Glutamatergic neuron (in vitro differentiated cells): ENCODE measurements at places on chromosomes 5 and 9. TPM values are rescaled to one million over a fixed set of nuclear protein-coding genes. Genes with fewer than 3 reads are reported as not detected.

- DNase-seq = no peak
Measured at GRCh38 chr5:149588936-149589335, 7.6 kb downstream of the ARHGEF37 start.

- DNase-seq = no peak
Measured at GRCh38 chr5:149636191-149636860, 55.0 kb downstream of the ARHGEF37 start.

DNA sequence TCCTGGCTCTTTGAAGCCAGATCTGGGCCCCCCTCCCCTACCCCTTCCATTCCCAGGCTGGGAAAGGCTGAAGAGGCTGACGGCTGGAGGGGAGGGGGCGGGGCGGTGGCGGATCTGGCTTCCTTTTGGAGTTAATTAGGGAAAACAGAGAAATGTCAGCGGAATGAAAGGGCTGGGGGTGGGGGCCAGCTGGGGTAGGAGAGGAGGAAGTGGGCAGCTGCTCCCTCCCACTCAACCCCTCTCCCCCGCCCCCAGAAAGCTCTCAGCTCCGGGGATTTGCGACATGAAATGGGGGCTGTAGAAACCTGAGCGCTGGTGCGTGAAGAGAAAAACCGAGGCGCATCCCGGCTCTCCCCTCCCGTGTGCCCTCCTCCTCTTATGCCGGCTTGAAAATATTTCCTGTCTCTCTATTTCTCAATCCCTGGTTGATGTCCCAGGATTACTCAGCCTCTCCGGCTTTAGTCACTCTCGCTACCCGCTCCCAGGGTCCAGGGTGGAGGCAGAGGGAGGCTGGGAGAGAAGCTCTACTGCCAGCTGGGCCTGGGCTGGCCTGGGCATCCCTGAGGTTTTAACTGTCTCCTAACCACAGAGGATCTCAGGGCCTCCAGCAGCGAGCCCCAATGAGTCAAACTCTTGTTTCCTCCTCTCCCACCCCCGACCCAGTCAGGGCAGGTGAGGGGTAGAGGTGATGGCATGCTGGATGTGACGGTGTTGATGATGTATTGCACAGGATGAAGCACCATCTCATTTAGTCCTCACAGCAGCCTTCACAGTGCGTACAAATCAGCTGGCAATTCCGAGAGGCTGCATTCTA is 20.1 kb downstream of the PCDHGC5 start:
- peak; percentile 75 for DNase-seq

DNA sequence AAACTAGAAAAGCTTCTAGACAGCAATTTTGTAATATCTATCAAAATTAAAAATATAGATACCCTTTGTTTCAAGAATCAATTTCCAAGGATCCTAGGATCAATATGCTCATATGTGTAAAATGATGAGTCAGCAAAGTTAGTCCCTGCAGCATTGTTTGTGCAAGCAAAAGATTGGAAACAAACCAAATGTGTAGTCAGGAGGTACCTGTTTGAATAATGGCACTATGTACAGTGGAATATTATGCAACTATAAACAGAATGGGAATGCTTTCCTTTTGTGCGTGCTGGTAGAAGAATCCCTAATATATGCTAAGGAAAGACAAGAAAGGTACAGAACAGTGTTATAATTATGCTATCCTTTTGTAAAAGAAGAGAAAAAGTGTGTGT is 58.5 kb upstream of the PJA2 start:
- DNase-seq = no peak

- no peak for DNase-seq
Measured at GRCh38 chr5:66796305-66797292, 200.4 kb downstream of the MAST4 start.

GRCh38 chr9:79056041-79056440 is 515.7 kb upstream of the TLE4 start:
- DNase-seq = no peak

GRCh38 chr5:134029156-134029555 is 24.4 kb upstream of the VDAC1 start:
- DNase-seq = no peak

DNA sequence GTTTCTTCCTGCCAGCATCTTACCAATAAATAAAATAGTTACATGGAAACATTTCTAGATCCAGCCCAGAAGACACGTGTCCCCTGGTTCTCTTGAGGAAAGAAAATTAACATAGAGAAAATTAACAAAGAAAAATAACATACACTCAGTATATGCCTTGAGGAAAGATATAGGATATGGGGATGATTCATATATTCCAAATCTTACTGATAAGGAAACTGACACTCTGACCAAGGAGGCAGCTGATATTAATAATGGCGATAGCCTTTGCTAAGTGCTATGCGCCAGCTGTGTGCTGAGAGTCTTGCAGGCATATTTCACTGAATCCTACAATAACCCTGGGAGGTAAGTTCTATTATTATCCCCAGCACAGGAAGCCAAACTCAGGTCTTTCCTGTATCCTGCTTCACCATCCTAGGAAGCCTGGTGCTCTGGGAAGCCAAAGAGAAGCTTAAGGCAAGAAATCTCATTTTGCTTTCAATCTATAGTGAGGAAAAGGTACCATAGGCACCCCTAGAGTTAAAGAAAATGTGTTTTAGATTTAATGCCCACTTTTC is 302.7 kb upstream of the NREP start:
- no peak for DNase-seq

DNA sequence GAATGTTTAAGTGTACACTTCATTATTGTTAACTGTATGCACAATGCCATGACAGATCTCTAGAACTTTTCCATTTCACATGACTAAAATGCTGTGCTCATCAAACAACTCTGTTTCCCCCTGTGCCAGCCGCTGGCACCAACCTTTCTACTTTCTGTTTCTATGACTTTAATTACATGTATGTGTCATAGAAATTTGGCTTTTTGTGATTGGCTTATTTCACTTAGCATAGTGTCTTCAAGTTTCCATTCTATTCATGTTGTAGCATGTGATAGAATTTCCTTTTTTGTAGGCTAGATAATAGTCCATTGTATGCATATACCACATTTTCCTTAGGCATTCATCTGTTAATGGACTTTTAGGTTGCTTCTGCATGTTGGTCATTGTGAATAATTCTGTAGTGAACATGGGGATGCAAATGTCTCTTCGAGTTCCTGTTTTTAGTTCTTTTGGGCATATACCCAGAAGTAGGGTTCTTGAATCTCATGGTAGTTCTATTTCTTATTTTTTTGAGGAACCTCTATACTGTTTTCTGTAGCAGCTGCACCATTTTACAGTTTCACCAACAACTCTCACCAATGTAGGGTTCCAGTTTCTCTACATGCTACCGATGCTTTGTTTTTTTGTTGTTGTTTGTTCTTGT is 184.4 kb upstream of the DMRT1 start:
- no peak for DNase-seq

DNA sequence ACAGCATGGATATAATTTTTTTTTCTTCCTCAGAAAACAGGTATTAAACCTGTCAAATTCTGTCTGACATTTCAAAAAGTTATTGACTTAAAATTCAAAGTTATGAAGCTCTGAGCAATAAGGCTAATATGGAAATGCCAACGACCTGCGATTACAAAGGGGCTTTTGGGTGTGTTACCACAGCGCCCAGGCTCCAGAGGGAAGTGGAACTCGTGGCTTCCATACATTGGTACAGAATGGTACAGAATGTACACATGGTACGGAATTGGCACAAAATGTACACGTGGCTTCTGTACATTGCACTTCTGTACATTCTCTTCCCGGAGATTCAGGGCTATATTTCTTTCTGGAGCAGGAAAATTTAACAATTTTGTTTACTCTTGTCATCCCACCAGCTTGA is 225.1 kb upstream of the TBCA start:
- DNase-seq = no peak

GRCh38 chr5:14818931-14819790 is 52.4 kb downstream of the ANKH start:
- no peak for DNase-seq

DNA sequence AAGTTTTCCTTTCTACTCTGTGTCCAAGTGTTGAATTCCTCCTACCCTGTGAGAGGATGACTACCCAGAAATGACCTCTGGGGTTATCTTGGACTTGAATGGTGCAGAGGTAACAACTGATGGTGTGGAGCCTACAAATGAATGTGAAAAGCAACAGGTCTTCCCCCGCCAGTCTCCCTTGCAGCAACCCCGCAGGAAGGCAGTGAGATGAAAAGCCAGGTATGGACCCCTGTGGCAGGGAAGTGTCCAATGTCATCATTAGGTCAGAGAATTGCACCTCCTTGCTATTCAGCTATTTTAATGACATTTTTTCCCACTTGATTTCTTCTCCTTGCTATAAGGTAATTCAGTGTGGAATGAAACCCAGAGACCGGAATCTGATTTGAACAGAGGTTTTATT is 58.5 kb downstream of the MAT2B start:
- no peak for DNase-seq

GRCh38 chr5:149827086-149827485 is 97.0 kb downstream of the PPARGC1B start:
- DNase-seq = no peak

GRCh38 chr5:176679365-176680225 is 32.3 kb downstream of the TSPAN17 start:
- DNase-seq = no peak

DNA sequence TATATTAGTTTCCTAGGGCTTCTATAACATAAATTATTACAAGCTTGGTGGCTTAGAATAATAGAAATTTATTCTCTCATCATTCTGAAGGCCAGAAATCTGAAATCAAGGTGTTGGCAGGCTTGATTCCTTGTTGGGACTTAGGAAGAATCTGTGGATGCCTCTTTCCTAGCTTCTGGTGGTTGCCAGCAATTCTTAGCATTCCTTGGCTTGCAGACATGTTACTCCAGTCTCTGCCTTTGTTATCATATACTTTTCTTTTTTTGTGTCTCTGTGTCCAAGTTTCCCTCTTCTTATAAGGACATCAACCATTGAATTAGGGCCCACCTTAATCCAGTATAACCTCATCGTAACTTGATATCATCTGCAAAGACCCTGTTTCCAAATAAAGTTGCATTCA is 31.4 kb downstream of the CTNNA1 start:
- no peak for DNase-seq

- DNase-seq = no peak
Measured at GRCh38 chr5:116448870-116449427, 125.7 kb downstream of the SEMA6A start.

GRCh38 chr5:92907938-92908606 is 672.9 kb downstream of the NR2F1-AS1 start:
- DNase-seq = no peak

GRCh38 chr5:102975045-102975444 is 144.9 kb downstream of the GIN1 start:
- DNase-seq = peak; percentile 60

DNA sequence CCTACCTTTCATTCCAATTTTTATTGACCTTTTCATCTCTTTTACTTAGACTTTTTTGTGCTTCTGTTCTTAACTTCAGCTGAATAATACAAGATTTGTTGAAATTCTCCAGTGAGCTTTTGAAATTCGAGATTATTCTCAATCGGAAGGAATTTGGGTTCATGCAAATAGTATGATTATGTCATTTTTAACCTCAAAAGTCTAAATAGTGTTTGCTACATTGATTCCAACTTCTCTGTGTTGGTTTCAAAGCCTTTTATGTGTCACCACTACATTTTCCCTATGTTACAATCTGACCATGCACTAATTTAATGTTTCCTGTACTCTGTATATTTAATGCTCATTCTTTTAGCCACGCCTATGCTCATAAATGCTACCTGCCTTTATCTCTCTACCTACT is 44.1 kb downstream of the VPS13A start:
- DNase-seq = no peak

GRCh38 chr5:179257176-179257682 is 88.0 kb downstream of the ADAMTS2 start:
- no peak for DNase-seq

GRCh38 chr5:176959051-176959450 is 47.5 kb downstream of the UIMC1 start:
- no peak for DNase-seq

Gene C9orf153
- 0.27 TPM for total RNA-seq

Gene ANKHD1
- 105 TPM for total RNA-seq

Gene PDE6A
- not detected for total RNA-seq

Gene SPINK6
- not detected for total RNA-seq

Gene ATG12
- 67.3 TPM for total RNA-seq

Gene INSL6
- total RNA-seq = not detected

Gene PCDHGA1
- 4.6 TPM for total RNA-seq

Gene CBY3
- not detected for total RNA-seq

Gene PCDHA3
- total RNA-seq = 17.9 TPM

Gene SLC6A19
- not detected for total RNA-seq
